ENCODE measurements at places on chromosomes 4 and X. TPM values are rescaled to one million over a fixed set of nuclear protein-coding genes. Genes with fewer than 3 reads are reported as not detected.

DNA sequence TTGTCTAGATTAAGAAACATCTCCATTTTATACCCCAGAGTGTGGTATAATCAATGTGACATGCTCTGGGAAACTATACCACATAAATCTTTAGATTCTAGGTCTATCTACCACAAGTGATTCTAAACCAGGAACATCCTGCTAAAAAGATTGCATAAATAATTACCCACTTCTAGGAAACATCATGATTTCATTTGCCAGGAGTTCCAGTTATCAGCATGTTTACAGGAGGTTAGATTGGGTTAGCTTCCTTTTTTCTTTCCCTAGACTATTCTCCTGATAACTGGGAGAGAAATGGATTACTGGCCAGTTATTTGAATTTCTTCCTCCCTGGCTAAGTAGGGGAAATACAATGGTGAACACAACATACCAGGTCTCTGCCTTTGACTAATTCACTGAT, 230.3 kb upstream of the BOD1L1 start:
- no peak for DNase-seq

DNA sequence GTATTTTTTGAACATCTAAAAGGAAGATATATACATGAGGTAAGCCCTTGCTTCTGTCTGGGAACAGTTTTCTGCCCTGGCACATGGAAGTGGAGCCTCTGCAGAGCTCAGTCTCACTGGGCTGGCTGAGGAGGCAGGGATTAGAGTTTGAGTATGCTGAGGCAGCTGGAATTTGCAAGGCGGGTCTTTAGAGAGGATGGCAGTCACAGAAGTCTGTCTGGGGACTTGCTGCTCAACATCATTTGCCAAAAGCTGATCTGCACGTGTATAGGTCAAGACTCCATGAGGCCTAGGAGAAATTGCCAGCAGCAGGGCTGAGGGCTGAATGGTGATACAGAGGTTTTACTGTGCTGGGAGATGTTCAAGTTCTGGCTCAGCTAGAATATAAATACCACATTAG, 163.6 kb upstream of the ANK2 start:
- no peak for DNase-seq

GRCh38 chrX:23884427-23885024, 23.2 kb downstream of the APOO start:
- DNase-seq: no peak

The ADH1C gene
- total RNA-seq: 25.3 TPM

DNA sequence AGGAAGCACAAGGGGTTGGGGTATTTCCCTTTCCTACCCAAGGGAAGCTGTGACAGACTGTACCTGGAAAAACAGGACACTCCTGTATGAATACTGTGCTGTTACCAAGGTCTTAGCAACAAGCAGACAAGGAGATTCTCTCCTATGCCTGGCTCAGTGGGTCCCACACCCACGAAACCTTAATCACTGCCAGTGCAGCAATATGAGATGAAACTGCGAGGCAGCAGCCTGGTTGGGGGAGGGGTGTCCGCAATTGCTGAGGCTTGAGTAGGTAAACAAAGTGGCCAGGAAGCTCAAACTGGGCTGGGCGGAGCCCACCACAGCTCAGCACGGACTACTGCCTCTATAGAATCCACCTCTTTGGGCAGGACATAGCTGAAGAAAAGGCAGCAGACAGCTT, 197.7 kb downstream of the INPP4B start:
- no peak for DNase-seq

The FGFBP1 gene
- total RNA-seq: not detected
